ENCODE measurements at places on chromosomes 2 and 18. TPM values are rescaled to one million over a fixed set of nuclear protein-coding genes. Genes with fewer than 3 reads are reported as not detected.
A peak's percentile ranks its signal among the peaks of the same experiment; 100 is the strongest.

- peak; percentile 27 for DNase-seq
Observed at GRCh38 chr2:71578767-71579342, 125.5 kb downstream of the DYSF start.

- DNase-seq, result no peak
Observed at GRCh38 chr2:68417926-68418325, 49.2 kb downstream of the FBXO48 start.

- peak; percentile 51 for DNase-seq
Observed at GRCh38 chr2:140567734-140568133, 1563.1 kb downstream of the LRP1B start.

DNA sequence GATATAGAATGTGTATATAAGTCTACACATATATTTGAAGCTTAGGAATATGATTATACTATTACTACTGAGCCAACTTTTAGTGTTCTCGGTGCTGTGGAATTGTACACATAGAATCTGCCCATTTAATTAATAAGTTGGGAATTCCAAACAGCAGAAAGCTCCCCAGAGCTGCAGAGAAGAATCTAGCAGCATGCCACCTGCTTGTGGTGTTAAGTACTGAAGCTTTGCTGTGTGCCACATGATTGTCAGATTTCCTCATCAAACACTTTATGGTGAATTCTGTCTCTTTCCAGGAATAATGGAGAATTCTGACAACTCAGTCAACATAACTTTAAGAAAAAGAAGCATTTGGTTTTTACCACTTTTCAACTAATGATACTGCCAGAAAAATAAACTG lies 117.8 kb downstream of the WDSUB1 start:
- peak; percentile 38 for DNase-seq

DNA sequence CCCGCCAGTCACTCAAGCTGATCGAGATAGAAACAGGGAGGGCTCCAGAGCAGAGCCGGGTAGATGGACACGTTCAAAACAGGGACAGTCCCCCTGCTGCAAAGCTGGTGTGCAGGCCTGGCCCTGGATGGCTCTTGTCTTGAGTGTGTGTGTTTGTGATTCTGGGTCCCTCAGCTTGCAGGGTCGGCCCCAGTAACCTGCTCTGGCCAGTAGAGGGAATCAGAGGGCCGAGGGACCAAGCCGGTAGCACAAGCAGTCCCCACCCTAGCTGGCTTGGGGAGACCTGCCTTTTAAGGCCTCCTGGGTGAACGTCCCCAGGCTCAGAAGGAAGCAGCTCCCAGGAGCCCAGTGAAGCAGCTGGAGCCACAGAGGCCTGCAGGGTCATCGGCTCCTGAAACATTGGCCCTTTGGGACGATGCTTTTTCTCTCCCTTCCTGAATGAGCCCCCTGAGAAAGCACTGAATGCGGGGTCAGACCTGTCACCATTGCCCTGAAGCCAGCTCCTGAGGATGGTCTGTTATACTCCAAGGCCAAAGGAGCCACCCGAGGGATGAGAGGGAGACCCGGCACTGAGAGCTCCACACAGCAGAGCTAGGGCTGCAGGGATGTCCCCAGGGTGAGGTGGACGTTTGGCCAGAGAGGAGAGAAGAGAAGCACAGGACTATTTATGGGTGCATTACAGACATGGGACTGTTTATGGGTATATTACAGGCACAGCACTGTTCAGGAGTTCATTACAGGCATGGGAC lies 15.4 kb upstream of the MLPH start:
- peak; percentile 66 for DNase-seq

- DNase-seq, result no peak
Observed at GRCh38 chr2:202290316-202290715, 24.8 kb downstream of the NOP58 start.

DNA sequence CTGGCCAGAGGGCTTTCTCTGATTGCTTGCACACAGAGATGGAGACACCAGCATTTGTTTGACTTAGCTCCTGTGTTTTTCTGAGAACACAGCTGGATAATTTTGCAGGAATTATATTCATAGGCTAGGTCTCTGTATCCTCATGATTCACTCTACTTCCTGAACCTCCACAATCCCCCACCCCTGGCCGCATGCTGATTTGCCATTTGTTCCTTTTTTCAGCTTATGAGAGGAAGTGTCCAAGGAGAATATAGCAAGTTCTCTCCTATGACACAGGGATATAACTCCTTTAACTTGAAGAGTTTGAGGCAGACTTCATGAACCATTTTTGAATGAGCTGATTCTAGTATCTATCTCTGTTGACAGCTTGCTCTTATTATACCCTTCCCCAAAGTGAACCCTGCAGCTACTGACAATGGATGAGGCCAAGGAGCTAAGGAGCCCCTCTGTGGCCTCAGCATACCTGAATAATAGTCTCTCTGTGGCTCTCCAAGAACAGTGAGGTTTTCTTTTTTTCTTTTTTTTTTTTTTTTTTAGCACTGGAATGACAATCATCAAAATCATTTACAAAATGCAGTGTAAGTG lies 15.4 kb downstream of the CAVIN2 start:
- DNase-seq, result no peak

- DNase-seq, result no peak
Observed at GRCh38 chr18:8307960-8308359, 301.3 kb upstream of the RAB12 start.

- no peak for DNase-seq
Observed at GRCh38 chr18:70377857-70378701, 89.2 kb downstream of the SOCS6 start.

DNA sequence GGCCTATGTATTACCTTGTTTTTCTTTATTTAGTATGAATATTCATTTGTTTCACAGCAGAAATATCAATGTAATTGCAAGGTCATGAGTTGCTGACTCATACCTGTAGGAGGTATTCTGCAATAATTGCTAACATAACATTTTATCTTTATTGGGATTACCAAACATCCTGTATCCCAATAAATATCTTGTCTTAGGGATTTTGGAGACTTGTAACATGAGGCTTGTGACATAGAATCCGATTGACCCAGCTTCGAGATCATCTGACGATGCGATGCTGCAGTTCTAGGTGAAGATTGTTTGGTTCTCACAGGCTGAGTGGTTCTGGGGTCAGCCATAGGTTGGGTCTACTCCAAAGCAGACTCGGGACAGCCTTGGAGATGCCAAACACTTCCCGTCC lies 133.4 kb upstream of the RND3 start:
- no peak for DNase-seq

DNA sequence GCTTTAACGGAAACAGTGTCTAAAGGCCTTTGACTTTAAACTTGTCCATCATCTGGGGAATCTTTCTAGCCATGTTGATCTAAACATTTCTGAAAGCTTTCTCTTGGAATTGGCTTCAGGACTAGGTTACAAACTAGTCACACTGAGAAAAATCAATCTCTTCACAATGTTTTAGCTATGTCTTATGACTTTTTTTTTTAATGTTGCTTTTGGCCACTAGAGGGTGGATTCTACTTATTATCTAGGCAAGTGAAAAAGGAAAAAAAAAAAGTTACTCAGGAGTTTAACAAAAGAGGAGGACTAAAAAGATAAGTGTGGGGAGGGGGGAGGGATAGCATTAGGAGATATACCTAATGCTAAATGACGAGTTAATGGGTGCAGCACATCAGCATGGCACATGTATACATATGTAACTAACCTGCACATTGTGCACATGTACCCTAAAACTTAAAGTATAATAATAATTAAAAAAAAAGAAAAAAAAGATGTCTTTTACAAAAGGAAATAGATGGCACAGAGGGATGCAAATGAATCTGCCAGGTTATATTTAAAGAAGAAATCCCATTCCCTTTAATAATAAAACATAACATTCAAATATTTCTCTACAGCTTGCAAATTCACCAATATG lies 160.4 kb upstream of the PID1 start:
- peak; percentile 85 for DNase-seq

DNA sequence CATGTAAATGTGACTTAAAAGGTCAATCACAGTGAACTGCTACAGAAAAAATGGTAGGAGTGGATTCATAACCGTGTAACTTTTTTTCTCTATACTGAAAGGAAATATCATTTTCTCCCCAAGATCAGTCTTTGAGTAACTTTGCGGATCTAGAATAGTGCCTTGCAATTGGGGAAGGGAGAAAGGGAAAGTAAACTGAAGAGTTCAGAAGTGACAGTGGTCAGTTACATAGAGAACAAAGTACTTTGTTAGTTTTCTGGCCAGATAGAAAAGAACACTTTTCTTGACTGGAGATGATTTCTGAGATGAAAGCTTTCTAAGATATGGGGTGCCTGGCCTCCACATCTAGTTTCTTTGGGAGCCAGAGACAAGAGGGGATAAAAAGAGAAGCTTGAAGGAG lies 26.6 kb downstream of the PARD3B start:
- DNase-seq, result no peak

DNA sequence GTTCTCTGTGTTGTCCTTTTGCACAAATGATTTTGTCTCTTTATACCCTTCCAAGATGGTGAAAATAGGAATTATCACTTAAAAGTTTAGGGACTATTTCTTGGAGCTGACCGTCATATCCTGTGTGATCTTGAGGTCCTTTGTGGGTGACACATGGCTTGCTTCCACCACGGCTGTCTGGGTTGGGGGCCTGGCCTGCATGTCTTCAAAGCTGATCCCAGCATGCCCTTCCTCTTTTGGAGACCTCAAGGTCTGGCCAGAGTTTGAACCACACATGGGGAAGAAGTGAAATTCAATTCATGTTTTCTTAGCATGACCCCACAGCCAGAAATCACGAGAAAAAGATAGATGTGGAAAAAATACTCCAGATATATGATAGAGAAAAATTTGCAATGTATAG lies 14.0 kb downstream of the SFTPB start:
- no peak for DNase-seq

GRCh38 chr2:206701952-206702605 lies 16.1 kb downstream of the DYTN start:
- no peak for DNase-seq

Gene CPO
- under 0.01 TPM for total RNA-seq

Gene VSNL1
- 1.2 TPM for total RNA-seq

Gene LAMA3
- 13.2 TPM for total RNA-seq

Gene THSD7B
- under 0.01 TPM for total RNA-seq

Gene CASP10
- 8.1 TPM for total RNA-seq

Gene EPB41L5
- total RNA-seq, result 16.2 TPM

Gene CABYR
- total RNA-seq, result 5.6 TPM

Data from fibroblast of lung (primary cell).